ENCODE measurements at places on chromosomes 5 and 9. TPM values are rescaled to one million over a fixed set of nuclear protein-coding genes. Genes with fewer than 3 reads are reported as not detected.
A peak's percentile ranks its signal among the peaks of the same experiment; 100 is the strongest.

The SOHLH1 gene
- not detected for total RNA-seq

DNA sequence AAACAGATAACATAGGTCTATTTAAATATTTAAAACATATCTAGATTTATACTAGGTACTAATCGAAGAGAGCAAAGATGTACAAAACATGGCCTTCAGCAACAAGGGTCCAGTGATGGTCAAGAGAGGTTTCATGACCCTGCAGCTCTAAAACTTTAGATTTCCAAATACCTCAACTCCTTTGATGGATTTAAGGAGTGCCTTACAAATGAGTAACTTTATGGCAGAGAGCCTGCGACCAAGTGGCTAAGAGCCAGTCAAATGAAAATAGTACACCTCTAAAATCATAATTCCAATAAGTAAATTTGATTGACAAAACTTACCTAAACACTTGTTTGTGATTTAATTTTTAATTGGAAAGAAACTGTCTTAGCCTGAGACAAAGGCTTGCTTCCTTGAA, 4.7 kb upstream of the SH3RF2 start:
- H3K4me1 ChIP-seq = no peaks in the 10 kb centered on the region
- H3K27ac ChIP-seq = no peak overlapping the region
- no peak overlapping the region for H3K4me3 ChIP-seq
- DNase-seq = no peak
- peaks cover 26% of the 10 kb centered on the region for H3K27me3 ChIP-seq
- no peaks in the 10 kb centered on the region for H3K36me3 ChIP-seq

DNA sequence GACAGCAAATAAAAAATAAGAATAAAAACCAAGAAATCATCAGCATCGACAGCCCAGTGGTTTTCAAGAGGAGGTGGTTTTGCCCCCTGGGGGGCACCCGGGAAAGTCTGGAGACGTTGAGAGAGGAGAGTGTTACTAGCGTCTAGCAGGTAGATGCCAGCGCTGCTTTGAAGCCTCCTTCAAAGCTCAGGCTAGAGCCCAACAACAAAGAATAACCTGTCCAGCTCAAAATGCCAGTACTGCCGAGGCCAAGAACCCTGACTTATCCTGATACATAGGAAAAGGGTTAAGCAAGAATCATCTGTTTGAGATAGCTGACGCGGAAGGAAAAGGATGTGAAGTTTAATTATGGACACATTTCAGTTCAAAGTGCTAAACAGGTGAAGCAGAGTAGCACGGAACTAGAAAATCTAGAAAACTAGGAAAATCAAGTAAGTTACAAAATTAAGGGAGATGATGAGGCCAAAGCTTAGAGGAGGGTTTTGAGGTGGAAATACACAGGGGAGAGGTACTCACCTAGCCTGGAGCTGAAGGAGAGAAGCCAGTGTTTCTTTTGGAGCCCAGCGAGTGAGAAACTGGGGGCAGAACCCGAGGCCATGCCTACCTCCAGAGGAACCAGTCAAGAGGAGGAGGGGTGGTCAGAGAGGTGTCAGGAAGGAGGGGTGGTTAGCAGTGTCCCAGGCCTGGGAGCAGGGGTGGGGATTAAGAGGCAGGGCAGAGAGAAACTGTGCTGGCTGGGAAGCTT, 121.0 kb upstream of the RETREG1 start:
- H3K4me1 ChIP-seq = no peaks in the 10 kb centered on the region
- H3K27me3 ChIP-seq = peaks cover 16% of the 10 kb centered on the region
- H3K36me3 ChIP-seq = no peaks in the 10 kb centered on the region
- H3K4me3 ChIP-seq = no peak overlapping the region
- no peak for DNase-seq

DNA sequence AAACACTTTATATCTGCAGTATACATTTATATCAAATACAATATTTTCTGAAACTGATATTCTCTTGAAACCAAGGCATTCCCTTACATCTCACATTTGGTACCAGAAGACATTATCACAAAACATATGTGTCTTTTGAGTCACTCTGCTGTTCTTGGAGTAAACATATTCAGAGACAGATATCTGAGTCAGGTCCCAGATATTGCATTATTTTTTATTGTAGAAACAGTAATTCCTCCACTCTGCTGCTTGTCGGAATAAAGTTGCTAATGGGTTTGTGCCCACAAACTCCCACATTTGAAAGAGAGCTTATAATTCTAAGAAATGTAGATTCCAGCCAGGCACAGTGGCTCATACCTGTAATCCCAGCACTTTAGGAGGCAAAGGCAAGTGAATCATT, 261.1 kb upstream of the DAPK1 start:
- no peak for DNase-seq
- no peaks in the 10 kb centered on the region for H3K4me1 ChIP-seq
- H3K27ac ChIP-seq = no peak overlapping the region
- no peak overlapping the region for H3K4me3 ChIP-seq
- H3K27me3 ChIP-seq = no peaks in the 10 kb centered on the region

The NR4A3 gene
- total RNA-seq = 20.7 TPM

The TAF11L5 gene
- not detected for total RNA-seq

The SUB1 gene
- 237 TPM for total RNA-seq

The STPG3 gene
- total RNA-seq = 0.37 TPM

GRCh38 chr5:31375999-31376720, 155.7 kb downstream of the DROSHA start:
- H3K4me1 ChIP-seq = no peaks in the 10 kb centered on the region
- no peaks in the 10 kb centered on the region for H3K36me3 ChIP-seq
- H3K27me3 ChIP-seq = peaks cover 3% of the 10 kb centered on the region
- H3K27ac ChIP-seq = no peak overlapping the region

DNA sequence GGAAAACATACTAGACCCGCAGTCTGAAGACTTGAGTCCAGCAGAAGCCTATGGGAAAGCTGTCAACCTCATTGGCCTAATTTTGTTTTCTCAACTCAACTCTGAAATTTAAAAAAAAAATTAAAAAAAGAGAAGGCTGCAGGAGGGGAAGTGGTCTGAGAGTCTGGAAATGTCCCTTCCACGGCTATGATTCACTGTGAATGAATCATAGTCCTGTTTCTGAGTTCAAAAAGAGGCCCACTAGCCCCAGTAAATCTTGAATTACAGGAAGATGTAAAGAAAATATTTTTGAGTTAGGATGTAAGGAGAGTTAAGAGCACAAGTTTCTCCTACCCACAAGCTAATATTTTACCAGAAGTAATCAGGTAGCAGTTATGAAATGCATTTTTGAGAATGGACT, 565.5 kb upstream of the DMAC1 start:
- H3K27ac ChIP-seq = no peak overlapping the region
- no peaks in the 10 kb centered on the region for H3K27me3 ChIP-seq
- DNase-seq = no peak

- no peaks in the 10 kb centered on the region for H3K36me3 ChIP-seq
- no peaks in the 10 kb centered on the region for H3K4me1 ChIP-seq
- no peak overlapping the region for H3K27ac ChIP-seq
- H3K4me3 ChIP-seq = no peak overlapping the region
- DNase-seq = no peak
- H3K27me3 ChIP-seq = peaks cover 1% of the 10 kb centered on the region
Observed at GRCh38 chr5:115355095-115355494, 58.6 kb upstream of the CCDC112 start.

The SPINK6 gene
- not detected for total RNA-seq

DNA sequence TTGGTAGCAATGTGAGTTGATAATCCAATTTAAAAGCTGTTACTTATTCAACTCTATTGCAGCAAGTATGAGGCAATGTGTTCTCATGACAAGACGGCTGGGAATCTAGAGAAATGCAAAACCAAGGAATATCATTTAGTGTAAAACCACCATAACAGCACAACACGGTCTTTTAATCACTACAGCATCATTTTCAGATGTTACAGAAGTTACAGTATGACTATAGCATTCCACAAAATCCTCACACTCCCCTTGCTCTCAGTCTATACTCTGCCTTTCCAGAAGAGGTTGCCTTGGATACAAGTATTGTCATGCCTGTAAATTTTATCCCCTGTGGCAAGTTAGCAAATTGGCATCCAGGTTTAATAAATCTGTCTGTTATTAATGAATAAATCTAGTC, 28.6 kb upstream of the TAS2R1 start:
- no peak for DNase-seq
- H3K4me1 ChIP-seq = no peaks in the 10 kb centered on the region
- no peak overlapping the region for H3K4me3 ChIP-seq
- H3K27me3 ChIP-seq = no peaks in the 10 kb centered on the region
- H3K36me3 ChIP-seq = no peaks in the 10 kb centered on the region

The ABL1 gene
- 32.8 TPM for total RNA-seq

The TICAM2 gene
- 13.3 TPM for total RNA-seq

- H3K4me1 ChIP-seq = peaks cover 56% of the 10 kb centered on the region
- no peak for DNase-seq
- H3K27me3 ChIP-seq = no peaks in the 10 kb centered on the region
- H3K36me3 ChIP-seq = no peaks in the 10 kb centered on the region
- H3K27ac ChIP-seq = no peak overlapping the region
- no peak overlapping the region for H3K4me3 ChIP-seq
Observed at GRCh38 chr5:40603378-40603777, 76.3 kb upstream of the PTGER4 start.

- peaks cover 55% of the 10 kb centered on the region for H3K4me1 ChIP-seq
- H3K36me3 ChIP-seq = peaks cover 65% of the 10 kb centered on the region
- H3K4me3 ChIP-seq = peak overlapping the region; percentile 75
- H3K27ac ChIP-seq = peak overlapping the region; percentile 90
- no peaks in the 10 kb centered on the region for H3K27me3 ChIP-seq
Observed at GRCh38 chr9:137738703-137739102, 119.9 kb downstream of the EHMT1 start.

The GFI1B gene
- total RNA-seq = 0.07 TPM

GRCh38 chr9:132866898-132867297, 11.2 kb downstream of the AK8 start:
- H3K27ac ChIP-seq = no peak overlapping the region
- no peak overlapping the region for H3K4me3 ChIP-seq
- no peaks in the 10 kb centered on the region for H3K4me1 ChIP-seq
- DNase-seq = no peak
- no peaks in the 10 kb centered on the region for H3K36me3 ChIP-seq

- H3K4me3 ChIP-seq = no peak overlapping the region
- no peaks in the 10 kb centered on the region for H3K36me3 ChIP-seq
- H3K4me1 ChIP-seq = no peaks in the 10 kb centered on the region
- no peak for DNase-seq
Observed at GRCh38 chr5:178308541-178309092, 76.0 kb upstream of the PHYKPL start.

Measured in activated B cell treated with CpG ODN at 0.5 μM for 24 hours (primary cell).